ENCODE measurements at places on chromosomes 13 and 19.

DNA sequence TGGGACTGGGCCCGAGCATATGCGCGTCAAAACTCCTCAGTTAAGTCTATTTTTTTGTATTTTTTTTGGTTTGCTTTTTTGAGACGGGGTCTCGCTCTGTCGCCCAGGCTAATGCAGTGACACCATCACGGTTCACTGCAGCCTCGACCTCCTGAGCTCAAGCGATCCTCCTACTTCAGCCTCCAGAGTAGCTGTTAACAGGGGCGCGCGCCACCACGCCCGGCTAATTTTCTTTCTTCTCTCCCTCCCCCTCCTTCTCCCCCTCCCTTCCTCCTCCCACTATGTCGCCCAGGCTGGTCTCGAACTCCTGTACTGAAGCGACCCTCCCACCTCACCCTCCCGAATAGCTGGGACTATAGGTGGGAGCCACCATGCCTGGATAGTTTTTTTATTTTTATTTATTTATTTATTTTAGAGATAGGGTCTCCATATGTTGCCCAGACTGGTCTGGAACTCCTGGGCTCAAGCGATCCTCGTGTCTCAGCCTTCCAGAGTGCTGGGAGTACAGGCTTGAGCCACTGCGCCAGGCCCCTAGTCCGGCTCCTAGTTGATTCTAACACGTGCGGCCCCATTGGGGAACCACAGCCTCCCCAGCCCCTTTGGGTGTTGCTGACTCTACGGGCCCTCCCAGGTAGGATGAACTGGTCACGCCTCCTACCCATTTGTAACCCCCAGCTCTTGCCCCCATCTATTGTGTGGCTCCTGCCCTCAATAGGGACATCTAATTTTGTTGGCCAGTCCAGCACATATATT, 806 bp upstream of the ZNF837 start:
- no peaks in the 10 kb centered on the region for H3K36me3 ChIP-seq
- no peaks in the 10 kb centered on the region for H3K27me3 ChIP-seq
- H3K27ac ChIP-seq, result peak overlapping the region; percentile 87
- DNase-seq, result no peak
- H3K4me1 ChIP-seq, result peaks cover 37% of the 10 kb centered on the region

DNA sequence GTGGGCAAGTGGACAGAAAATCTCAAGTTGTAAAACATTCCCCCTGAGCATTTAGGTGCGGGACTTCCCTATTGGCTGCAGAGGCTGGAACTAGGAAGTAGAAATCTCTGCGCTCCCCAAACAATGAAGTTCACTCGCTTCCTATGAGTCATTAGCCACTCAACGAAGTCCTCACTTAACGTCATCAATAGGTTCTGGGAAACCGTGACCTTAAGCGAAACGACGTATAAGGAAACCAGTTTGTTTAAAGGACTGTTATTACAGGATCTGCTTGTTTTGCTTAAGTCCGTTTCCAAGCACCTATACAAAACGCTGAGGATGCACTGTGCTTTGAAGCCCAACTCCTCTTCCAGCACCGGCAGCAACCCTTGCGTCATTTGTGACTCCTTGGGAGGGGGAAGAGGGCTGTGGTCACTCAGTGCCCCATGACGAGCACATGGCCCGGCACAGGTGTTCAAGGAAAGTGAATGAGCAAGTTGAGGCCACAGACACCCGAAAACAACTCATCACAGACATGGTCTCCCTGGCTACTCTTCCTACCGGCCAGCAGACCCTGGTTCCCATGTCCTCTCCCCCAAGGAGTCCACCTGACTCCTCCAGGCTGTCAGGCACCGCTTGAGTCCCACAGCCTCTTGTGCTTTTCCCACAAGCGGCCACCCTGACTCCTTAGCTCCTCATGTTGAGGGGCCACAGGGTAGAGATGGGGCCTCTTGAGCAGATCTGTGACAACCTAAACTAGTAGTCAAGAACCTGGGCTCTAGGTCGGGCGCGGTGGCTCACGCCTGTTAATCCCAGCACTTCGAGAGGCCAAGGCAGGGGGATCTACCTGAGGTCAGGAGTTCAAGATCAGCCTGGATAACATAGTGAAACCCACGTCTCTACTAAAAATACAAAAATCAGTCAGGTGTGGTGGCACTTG, 4.8 kb downstream of the RPS16 start:
- H3K36me3 ChIP-seq, result peaks cover 36% of the 10 kb centered on the region
- no peaks in the 10 kb centered on the region for H3K4me1 ChIP-seq
- DNase-seq, result peak; percentile 42
- no peaks in the 10 kb centered on the region for H3K27me3 ChIP-seq
- H3K27ac ChIP-seq, result peak overlapping the region; percentile 47

- H3K27ac ChIP-seq, result no peak overlapping the region
- H3K36me3 ChIP-seq, result peaks cover 51% of the 10 kb centered on the region
- H3K4me1 ChIP-seq, result peaks cover 33% of the 10 kb centered on the region
- no peak overlapping the region for H3K4me3 ChIP-seq
These were observed 3.2 kb downstream of the GTF3A start for GRCh38 chr13:27427641-27428040.

DNA sequence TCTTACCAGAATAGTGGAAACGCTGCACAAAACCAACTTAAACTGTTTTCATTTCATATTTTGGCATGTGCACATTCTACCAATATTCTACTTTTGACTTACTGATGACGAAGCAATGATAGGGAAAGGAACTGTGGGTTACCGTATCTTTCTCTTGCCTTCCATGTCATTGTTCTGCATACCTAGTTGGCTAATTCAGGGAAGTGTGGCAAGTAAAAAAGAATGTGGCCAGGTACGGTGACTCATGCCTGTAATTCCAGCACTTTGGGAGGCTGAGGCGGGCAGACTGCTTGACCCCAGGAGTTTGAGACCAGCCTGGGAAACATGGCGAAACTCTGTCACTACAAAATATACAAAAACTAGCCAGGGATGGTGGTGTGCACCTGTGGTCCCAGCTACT, 108.2 kb downstream of the SIPA1L3 start:
- H3K4me3 ChIP-seq, result no peak overlapping the region
- no peak for DNase-seq
- H3K4me1 ChIP-seq, result no peaks in the 10 kb centered on the region
- no peak overlapping the region for H3K27ac ChIP-seq

GRCh38 chr13:113886561-113887112, 22.8 kb upstream of the GAS6 start:
- H3K27me3 ChIP-seq, result no peaks in the 10 kb centered on the region
- H3K4me1 ChIP-seq, result peaks cover 37% of the 10 kb centered on the region
- DNase-seq, result no peak
- no peak overlapping the region for H3K27ac ChIP-seq

GRCh38 chr13:113483504-113484293, 6.8 kb downstream of the DCUN1D2 start:
- no peak for DNase-seq
- no peaks in the 10 kb centered on the region for H3K4me1 ChIP-seq
- H3K27me3 ChIP-seq, result no peaks in the 10 kb centered on the region
- no peak overlapping the region for H3K27ac ChIP-seq
- H3K36me3 ChIP-seq, result peaks cover 10% of the 10 kb centered on the region

GRCh38 chr13:51146667-51147066, 35.6 kb upstream of the C13orf42 start:
- H3K4me1 ChIP-seq, result no peaks in the 10 kb centered on the region
- H3K36me3 ChIP-seq, result no peaks in the 10 kb centered on the region
- peaks cover 13% of the 10 kb centered on the region for H3K27me3 ChIP-seq
- no peak for DNase-seq
- no peak overlapping the region for H3K4me3 ChIP-seq

GRCh38 chr13:31699650-31700049, 39.7 kb upstream of the RXFP2 start:
- no peak for DNase-seq
- H3K27me3 ChIP-seq, result no peaks in the 10 kb centered on the region
- H3K4me1 ChIP-seq, result no peaks in the 10 kb centered on the region
- no peaks in the 10 kb centered on the region for H3K36me3 ChIP-seq
- H3K4me3 ChIP-seq, result no peak overlapping the region

- peak overlapping the region; percentile 61 for H3K4me3 ChIP-seq
- no peaks in the 10 kb centered on the region for H3K36me3 ChIP-seq
- no peaks in the 10 kb centered on the region for H3K27me3 ChIP-seq
- H3K4me1 ChIP-seq, result no peaks in the 10 kb centered on the region
These were observed 5.0 kb downstream of the RNF225 start for GRCh38 chr19:58400316-58400915.

GRCh38 chr19:44623080-44623479, 9.7 kb downstream of the IGSF23 start:
- peak; percentile 32 for DNase-seq
- no peaks in the 10 kb centered on the region for H3K36me3 ChIP-seq
- no peaks in the 10 kb centered on the region for H3K27me3 ChIP-seq
- no peaks in the 10 kb centered on the region for H3K4me1 ChIP-seq

GRCh38 chr13:38914070-38914469, 76.6 kb downstream of the STOML3 start:
- H3K27me3 ChIP-seq, result no peaks in the 10 kb centered on the region
- H3K27ac ChIP-seq, result no peak overlapping the region
- no peaks in the 10 kb centered on the region for H3K36me3 ChIP-seq

DNA sequence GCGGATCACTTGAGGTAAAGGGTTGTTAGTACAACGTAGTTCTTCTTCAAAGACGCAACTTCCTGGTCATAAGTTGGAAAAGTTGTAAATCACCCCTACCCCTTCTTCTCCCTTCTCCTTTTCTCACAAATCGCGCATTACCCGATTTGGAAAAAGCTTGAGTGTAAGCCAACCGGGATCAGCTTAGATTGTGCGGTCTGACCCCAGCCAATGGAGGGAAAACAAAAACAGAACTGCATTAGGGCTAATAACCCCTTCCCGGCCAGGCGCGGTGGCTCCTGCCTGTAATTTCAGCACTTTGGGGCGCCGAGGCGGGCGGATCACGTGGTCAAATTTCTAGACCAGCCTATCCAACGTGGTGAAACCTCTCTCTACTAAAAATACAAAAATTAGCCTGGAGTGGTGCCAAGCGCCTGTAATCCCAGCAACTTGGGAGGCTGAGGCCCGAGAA, 806 bp downstream of the ZNF90 start:
- peak overlapping the region; percentile 62 for H3K4me3 ChIP-seq
- H3K27me3 ChIP-seq, result no peaks in the 10 kb centered on the region
- H3K36me3 ChIP-seq, result no peaks in the 10 kb centered on the region
- H3K4me1 ChIP-seq, result peaks cover 17% of the 10 kb centered on the region
- DNase-seq, result peak; percentile 32

DNA sequence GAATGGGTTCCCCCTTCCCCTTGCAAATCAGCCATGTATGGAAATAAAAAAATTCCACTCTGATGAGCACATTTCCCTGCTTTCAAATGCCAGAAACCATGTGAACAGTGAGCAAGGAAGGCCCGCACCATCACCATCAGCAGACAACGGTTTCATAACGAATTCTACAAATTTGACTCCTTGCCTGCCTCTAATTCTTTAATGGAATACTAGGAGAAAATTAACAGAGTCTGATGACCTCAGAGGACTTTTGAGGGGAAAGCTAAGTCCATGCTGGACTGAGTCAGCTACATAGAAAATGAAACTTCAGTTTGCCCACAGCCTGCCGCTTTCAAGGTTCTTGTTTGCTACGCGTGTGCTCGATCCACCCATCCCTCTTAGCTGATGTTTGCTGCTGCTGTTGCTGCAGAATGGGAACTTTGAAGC, 46.7 kb upstream of the KL start:
- no peaks in the 10 kb centered on the region for H3K36me3 ChIP-seq
- peak overlapping the region; percentile 66 for H3K27ac ChIP-seq
- peak overlapping the region; percentile 37 for H3K4me3 ChIP-seq
- H3K4me1 ChIP-seq, result no peaks in the 10 kb centered on the region
- DNase-seq, result no peak

GRCh38 chr13:20258208-20258962, 26.3 kb upstream of the GJB6 start:
- no peaks in the 10 kb centered on the region for H3K4me1 ChIP-seq
- no peaks in the 10 kb centered on the region for H3K27me3 ChIP-seq
- DNase-seq, result no peak
- no peaks in the 10 kb centered on the region for H3K36me3 ChIP-seq
- no peak overlapping the region for H3K27ac ChIP-seq
- no peak overlapping the region for H3K4me3 ChIP-seq

- no peaks in the 10 kb centered on the region for H3K4me1 ChIP-seq
- no peaks in the 10 kb centered on the region for H3K36me3 ChIP-seq
- DNase-seq, result no peak
- H3K27me3 ChIP-seq, result no peaks in the 10 kb centered on the region
These were observed 410.5 kb downstream of the KCNRG start for GRCh38 chr13:50425772-50426171.

DNA sequence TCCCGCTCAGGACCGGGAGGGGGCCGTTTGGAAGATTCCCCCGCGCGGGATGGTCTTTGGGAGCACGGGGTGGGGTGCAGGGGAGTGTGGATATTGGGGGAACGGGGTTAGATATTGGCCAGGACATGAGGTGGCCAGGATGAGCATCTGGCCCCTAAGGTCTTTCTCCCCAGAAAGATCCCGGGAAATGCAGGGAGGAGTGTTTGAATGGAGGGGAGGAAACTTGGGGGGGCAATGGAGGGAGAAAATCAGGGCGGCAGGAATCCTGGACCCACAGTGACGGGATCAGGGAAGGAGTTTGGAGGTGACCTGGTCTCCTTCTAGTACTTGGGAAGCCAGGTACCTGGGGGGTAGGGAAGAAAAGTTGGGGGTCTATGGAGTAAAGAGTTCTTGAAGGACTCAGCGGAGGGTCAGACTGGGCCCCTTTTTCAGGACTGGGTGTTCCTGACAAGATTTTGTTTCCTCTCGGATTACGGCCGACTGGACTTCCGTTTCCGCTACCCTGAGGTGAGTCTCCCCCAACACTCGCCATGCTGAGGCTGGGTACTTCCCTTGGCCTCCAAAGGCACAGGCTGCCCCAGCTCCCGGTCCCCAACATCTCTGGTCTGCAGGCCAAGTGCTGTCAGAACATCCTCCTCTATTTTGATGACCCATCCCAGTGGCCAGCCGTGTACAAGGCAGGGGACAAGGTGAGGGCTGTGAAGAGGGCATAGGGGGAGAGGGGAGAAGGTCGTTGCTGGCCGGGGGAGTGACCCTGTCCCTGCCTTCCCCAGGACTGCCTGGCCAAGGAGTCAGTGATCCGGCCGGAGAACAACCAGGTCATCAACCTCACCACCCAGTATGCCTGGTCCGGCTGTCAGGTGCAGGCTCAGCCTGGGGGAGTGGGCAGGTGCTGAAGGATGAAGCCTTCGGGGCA, 989 bp downstream of the TMEM145 start:
- no peak for DNase-seq
- no peaks in the 10 kb centered on the region for H3K36me3 ChIP-seq
- no peak overlapping the region for H3K4me3 ChIP-seq
- no peak overlapping the region for H3K27ac ChIP-seq
- H3K27me3 ChIP-seq, result no peaks in the 10 kb centered on the region

GRCh38 chr13:51776179-51776578, 27.8 kb downstream of the DHRS12 start:
- H3K4me3 ChIP-seq, result no peak overlapping the region
- DNase-seq, result no peak
- H3K27ac ChIP-seq, result no peak overlapping the region
- H3K36me3 ChIP-seq, result peaks cover 12% of the 10 kb centered on the region

- no peak for DNase-seq
- peaks cover 59% of the 10 kb centered on the region for H3K36me3 ChIP-seq
- H3K4me3 ChIP-seq, result no peak overlapping the region
- H3K27me3 ChIP-seq, result no peaks in the 10 kb centered on the region
These were observed 8.2 kb upstream of the ZNF527 start for GRCh38 chr19:37362733-37363132.

GRCh38 chr19:39998501-39998900, 1.6 kb downstream of the ZNF546 start:
- peaks cover 10% of the 10 kb centered on the region for H3K36me3 ChIP-seq
- no peak overlapping the region for H3K4me3 ChIP-seq
- H3K27ac ChIP-seq, result no peak overlapping the region
- DNase-seq, result no peak

Measured in tibial artery (tissue), 4 donors.